ENCODE measurements at places on chromosomes 1 and 21.

DNA sequence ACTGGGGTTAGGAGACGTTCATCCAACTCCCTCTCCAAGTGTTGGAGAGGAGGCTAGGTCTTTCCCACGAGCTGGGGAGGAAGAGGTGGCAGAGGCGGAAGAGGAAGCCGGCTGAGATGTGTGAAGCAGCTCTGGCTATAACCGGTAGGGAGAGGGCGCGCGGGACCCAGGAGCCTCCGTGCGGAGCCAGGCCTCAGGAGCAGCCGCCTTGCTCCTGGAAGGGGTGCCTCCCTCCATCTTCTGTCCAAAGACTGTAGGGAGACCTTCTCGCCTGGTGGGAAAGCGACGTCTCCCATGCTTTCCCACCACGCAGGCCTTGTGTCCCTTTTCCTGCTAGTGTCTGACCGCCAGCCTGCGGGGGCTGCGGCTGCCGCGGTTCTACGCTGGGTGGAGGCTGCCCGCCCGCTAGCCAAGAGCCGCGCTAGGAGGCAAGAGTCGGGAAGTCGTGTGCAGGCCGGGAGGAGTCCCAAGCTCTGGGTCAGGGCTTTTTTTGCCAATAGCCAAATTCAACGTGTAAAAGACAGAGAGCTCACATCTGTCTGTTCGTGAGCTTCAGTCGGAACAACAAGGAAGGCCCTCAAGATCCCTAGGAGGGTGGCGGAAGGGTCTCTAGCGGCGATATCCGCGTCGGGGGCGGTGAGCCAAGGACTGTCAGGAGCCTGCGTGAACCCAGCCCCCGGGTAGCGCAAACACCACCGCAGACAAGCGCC is 8.4 kb upstream of the NBPF11 start:
- DNase-seq, result no peak

DNA sequence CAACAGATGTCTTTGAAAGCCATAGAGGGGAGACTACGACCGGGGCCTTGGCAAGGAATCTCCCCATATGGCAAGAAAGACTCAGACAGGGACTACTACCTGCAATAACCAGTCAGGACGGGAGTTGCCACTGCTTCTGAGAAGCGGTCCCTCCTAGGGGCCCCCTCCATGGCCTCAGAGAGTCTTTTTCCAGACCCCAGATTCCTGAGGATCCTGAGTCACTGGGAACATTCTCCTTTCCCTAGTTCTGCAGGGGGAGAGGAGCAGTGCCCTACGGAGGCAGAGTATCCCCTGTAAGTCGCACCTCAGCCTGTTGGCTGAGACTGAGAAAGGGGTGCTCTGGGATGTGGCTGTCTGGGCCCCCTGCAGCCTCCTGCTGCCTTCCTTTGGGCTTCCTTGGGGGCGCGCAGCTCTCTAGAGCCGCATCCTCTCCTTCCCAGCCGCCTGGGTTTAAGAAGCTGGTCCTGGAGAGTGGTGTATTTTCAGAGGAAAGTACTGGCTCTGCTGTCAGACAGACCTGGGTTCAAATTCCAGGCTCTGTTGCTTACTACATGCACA is 7.8 kb downstream of the GLIS1 start:
- DNase-seq, result no peak

DNA sequence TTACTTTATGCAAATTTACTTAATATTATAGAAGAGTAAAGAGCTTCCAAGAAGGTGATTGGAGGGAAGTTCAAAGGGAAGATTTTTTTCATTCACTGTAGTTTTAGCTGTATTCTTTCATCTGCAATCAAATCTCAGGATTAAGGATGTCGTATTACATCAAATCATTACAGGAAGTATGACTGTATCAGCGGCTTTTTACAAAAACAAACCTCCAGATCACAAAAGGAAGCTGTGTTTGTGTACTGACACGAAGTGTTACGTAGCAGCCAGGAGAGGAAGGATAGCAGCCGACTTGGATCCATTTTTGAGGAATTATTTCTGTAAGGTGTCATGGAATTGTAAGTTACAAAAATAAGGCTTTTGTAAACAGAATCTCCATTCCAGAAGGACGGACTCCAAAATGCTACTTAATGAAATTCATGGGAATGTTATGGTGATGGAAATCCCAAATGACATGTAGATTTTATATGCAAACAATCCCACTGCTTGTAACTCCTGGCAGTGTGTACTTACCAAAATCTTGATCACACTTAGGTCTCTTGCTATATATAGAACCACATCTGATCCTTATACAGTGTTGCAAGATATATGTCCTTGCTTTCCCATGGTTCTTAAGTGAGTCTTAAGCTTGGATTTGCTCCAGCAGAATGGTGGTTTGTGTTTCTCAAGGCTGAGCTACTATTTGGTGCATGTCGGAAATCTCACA is 49.8 kb downstream of the KCNJ15 start:
- DNase-seq, result no peak

GRCh38 chr1:2493218-2493617 is 17.1 kb downstream of the PLCH2 start:
- no peak for DNase-seq

GRCh38 chr1:16189003-16189402 is 23.4 kb downstream of the ARHGEF19 start:
- no peak for DNase-seq

- DNase-seq, result no peak
These were observed 177.4 kb upstream of the DPT start for GRCh38 chr1:168906367-168906766.

DNA sequence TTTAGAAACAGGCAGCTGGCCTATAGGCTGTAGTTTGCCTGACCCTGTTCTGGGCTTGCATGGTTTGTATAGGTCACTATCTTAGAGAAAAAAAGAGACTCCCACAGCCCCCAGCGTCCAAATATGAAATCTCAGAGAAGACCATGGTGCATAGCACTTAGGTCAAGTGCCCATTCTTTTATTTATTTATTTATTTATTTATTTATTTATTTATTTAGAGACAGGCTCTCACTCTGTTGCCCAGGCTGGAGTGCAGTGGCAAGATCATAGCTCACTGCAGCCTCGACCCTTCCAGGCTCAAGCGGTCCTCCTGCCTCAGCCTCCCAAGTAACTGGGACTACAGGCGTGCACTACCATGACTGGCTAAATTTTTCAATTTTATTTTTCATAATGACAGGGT is 50.8 kb upstream of the ARTN start:
- DNase-seq, result no peak

DNA sequence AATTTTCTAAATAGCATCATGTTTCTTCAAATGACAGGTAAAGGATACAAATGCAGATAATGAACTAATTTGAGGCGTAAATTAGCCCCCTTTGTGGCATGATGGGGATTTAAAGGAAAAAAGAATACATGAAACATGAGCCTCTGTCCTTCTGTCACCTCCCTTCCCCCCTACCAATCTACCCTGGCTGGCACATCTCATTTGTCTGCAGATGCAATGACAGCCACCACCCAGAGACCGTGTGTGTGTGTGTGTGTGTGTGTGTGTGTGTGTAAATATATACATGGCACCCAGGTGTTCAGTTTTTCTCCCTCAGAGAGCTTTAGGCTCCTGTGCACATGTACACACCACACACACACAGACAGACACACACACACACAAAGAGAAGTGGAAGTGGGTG is 451.1 kb downstream of the RWDD3 start:
- DNase-seq, result no peak

DNA sequence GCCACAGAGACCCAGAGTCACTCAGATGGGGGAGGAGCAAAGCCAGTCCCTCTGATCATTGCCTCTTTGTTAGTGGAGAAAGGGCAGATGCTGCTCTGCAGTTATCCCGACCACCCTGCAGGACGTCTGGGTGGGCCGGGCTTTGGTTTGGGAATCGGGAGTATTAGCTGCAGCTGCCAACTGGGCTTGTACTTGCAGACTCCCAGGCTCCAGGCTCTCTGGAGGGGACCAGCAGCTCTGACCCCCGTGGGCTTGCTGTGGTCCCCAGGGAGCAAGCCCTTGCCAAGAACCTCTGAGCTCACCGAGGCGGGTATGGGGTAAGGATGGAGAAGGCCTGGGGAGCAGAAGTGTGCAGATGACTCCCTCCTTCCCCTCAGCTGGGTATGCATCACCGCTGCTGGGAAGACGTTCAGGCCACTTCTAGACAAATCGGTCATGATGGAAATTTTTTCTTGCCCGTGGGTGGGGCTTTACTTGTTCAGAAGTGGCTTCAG is 21.6 kb downstream of the MAPKAPK2 start:
- DNase-seq, result no peak

- DNase-seq, result no peak
These were observed 126.2 kb upstream of the CD34 start for GRCh38 chr1:208036918-208037766.

DNA sequence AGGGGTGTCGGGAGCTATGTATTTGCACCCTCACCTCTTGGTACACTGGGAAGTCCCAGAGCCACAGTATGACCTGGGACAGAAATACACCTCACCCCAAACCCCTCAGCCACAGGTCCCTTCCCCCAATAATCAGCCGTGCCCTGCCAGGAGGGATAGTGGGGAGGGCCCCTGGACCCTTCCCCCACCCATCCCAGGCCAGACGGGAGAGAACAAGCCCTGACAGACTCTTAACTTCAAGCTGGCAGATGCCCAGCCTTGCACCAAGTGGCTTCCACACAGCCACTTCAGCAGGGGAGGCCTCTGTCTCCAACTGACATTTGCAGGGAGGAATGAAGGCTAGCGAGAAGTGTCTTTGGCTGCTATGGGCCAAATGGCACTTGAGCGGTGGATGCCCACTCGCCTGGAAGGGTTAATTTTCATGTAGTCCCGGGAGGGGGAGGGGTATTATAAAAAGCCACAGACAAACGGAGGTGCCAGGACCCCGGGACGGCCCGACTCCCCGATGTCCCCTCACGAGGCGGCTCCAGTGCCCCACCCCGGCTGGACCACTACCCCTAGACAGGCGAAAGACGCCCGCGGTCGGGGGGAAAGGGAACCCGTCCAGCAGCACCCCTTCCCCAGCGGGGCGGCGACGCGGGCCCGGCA is 495 bp downstream of the SYNC start:
- no peak for DNase-seq

GRCh38 chr1:3304246-3304645 is 150.2 kb upstream of the ARHGEF16 start:
- no peak for DNase-seq

- no peak for DNase-seq
These were observed 719 bp downstream of the EYA3 start for GRCh38 chr1:28087614-28088167.

DNA sequence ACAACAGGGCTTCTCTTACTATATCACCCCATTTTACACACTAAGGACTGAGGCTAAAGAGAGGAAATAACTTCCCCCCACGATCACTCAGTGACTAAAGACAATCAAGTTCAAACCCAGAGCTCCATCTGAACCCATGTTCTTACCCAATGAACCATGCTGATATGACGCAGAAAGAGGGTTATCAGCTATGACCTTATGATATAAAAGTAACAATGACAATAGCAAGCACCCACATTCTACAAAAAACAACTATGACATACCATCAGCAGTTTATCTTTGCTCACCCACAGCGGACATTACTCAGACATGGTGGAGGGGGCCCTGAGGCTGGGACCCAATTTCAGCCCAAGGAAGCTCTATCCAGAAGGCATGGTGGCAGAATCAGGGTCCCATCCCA is 75.7 kb downstream of the PTPN14 start:
- no peak for DNase-seq

- DNase-seq, result no peak
These were observed 300.3 kb downstream of the DSCAM start for GRCh38 chr21:40546647-40547046.

DNA sequence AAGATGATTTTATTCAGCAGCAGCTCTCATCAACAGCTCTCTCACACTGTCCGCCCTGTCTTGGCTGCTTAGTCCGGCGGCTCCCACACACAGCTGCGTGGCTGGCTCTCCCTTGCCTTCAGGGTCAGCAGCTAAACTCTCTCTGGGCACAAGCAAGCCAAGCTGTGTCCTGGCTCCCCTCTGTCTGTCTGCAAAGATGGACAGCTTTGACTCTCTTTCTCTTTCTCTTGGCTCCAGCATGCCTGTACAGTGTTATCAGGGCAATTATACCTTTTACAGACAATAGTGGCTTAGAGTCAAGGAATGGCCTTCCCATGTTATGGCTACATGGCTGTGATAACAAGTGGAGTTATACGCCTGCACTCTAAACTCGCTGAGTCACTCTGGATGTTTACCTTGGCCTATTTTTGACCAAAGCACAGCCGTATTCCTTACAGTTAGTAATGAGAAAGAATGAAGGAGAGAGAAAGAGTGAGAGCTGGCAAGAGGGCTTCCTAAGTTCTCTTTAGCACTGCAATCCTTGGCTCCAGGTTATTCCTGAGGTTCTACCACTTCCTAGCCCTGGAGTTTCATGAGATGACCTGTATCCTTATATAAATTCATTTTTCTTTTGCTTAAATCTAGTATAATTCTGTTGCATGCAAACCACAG is 59.9 kb upstream of the ZSWIM5 start:
- DNase-seq, result no peak

DNA sequence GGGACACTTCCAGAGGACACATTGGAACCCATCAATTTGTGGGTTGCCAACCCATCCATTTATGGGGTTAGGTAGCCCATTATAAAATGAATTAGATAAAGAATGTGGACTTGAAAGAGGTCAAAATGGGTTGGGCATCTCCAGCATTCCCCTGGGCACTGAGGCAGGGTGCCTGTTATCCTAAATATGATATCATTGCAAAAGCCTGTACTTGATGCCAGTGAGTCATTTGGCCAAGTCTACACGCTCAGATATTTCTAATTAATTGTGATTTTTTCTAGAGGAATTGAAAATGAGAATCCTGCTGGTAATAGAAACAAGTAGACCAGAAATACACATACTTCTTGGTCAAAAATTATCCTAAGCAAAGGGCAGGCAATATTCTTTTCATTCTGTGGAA is 21.9 kb upstream of the NBL1 start:
- DNase-seq, result no peak
